ENCODE measurements at places on chromosomes 3 and 15.
A peak's percentile ranks its signal among the peaks of the same experiment; 100 is the strongest.

GRCh38 chr3:9101286-9101685, 138.0 kb upstream of the RAD18 start:
- DNase-seq, result no peak

GRCh38 chr3:47228088-47228487, 54.5 kb downstream of the KIF9 start:
- no peak for DNase-seq

DNA sequence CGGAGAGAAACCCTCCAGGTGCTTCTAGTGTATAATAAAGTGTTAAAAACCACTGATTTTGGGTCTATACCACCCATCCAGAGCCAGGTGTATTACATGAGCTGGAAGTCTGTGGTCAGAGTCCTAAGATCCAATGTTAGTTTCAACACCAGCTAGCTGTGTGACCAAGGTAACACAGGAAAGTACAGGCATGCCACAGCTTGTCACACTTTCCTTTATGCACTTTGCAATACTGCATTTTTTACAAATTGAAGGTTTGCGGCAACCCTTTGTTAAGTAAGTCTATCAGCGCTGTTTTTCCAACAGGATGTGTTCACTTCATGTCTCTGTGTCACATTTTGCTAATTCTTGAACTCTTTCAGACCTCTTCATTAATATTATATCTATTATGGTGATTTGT, 201.3 kb upstream of the PRICKLE2 start:
- DNase-seq, result no peak

DNA sequence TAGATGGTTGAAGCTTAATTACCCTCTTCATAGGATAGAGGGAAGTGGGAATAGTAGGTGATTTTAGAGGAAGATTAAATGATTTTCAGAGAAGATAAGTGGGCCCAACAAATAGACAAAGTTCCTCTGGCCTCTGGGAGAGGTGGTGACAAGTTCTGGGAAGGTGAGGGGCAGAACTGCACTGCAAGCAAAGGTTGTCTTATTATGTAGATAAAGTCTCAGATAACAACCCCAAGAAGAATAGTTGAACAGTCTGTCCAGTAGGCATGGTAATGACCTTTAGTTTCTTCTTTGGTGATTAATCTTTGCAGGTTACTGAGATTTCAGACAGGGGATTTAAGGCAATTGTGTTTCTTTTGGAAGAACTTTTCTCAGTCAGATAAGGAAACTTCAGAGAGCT, 439.1 kb downstream of the ROBO2 start:
- no peak for DNase-seq

DNA sequence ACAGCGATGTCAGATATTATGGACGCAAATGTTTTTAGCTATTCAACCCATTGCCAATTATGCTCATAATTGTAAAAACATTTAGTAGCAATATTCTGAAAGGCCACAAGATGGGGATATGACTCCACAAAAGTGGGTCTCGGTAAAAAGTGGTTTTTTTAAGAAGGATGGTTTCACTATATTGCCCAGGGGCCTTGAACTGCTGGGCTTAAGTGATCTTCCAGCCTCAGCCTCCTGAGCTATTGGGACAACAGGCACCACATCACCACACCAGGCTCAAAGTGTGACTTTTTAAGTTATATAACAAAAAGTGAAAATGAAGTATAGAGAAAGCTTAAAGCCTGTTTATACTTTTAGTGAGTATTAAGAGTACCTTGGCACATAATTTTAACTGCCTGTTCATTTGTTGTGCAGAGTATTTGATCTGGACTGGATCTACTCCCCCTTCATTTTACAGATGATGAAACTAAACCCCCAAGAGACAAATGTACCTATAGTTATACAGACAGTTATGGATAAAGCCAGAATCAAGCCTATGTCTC, 9.4 kb downstream of the NAA50 start:
- peak; percentile 54 for DNase-seq

- no peak for DNase-seq
These were observed 88.6 kb upstream of the TTBK2 start for GRCh38 chr15:43009206-43009605.

GRCh38 chr3:193800138-193801043, 207.4 kb downstream of the OPA1 start:
- DNase-seq, result no peak

GRCh38 chr3:106678657-106679390, 698.4 kb upstream of the CCDC54 start:
- no peak for DNase-seq

GRCh38 chr3:5464649-5465048, 277.1 kb downstream of the EDEM1 start:
- DNase-seq, result no peak

- DNase-seq, result no peak
These were observed 243.2 kb downstream of the MBNL1 start for GRCh38 chr3:152511904-152512303.

DNA sequence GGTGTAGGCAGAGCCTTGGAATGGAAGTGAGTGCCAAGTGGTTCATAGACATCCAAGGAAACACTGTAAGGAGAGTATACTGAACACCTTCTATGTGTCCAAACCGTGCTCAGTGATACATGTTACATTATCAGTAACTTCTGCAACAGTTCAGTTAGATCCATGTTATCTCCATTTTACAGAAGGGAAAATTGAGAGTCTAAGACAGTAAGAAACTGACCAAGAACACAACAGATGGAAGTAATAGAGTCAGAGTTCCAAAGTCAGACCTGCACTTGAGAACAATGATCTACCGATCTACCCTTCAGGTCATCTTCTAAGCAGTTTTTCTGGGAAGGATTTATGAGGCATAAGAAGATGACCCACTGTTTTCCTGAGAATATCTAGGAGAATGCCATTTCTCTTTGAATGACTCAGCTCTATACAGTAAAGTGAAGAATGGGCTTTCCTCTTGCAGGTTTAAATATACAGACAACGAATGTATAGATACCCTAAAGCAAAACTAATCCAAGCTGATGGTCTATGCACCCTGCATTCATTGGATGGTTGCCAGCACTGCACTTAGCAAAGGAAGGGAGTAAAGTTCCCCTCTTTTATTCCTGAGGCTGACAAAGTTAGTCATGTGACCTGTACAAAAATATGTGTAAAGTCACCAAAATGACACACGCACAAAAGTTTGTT, 604.1 kb upstream of the MDFIC2 start:
- DNase-seq, result no peak

DNA sequence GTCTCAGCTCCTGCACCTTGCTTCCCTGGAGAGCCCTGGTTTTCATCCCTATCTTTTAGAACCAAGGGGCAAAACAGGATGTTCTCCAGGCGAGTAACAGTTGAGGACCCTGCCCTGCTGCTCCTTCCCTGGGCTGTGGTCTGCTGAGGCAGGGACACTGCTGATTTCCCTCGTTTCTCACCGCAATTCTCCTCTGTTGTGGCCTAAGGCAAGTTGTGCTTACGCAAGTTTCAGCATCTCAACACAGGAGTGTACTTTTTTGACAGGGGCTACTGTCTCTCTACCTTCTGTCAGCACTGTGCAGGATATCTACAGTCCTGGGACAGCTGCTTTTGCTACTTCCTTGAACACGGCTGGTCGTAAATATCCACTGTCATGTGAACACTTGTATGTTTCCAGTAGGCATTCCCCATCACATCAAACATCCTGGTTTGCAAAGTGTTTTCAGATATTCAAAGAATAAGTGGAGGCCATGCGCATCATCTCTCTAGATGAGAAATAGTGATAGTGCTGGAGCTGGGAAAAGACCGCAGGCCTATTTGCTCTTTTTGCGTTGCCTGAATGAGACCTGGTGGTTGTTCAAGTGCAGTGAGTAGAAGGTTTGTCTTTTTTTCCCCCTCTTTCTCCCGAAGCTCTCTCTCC, 110.1 kb upstream of the PLXNA1 start:
- no peak for DNase-seq

DNA sequence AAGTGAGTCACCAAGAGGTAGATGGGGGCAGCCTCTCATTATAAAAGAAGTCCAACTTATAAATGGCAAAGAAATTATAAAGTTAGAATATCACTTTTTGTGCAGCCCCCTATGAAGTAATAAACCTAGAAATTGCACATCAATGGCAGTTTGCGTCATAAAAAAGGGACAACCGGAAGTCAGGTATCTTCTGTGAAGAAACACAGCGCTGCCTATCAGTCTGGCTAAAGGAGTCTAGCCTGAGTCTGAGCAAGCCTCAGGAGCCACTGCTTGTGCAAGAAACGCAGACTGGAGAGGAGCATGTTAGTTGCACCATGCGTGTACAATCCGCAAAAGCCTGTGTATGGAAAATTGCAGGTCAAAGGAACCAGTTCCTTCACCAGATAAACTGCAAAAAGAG, 178.4 kb downstream of the ARRDC4 start:
- DNase-seq, result no peak

- DNase-seq, result no peak
These were observed 195.2 kb upstream of the STRIT1 start for GRCh38 chr3:155488671-155489070.

DNA sequence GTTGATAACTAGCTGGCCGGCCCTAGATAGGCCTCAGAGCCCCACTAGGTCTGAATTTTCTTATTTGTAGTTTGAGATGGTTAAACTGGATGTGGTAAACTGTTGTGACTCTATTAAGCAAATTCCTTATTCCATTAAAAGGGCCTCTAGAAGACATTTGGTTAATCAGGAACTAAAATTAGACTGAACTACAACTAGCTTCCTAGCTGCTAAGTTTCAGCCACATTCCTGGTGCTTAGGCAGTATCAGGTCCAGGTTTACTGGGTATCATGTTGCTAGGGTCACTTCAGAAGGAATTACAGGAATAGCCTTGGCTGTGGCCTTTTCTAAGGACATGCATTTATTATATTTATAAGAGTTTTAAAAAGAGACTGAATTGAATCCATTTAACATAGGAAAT, 136.3 kb downstream of the PLD1 start:
- no peak for DNase-seq

- DNase-seq, result no peak
These were observed 190.1 kb downstream of the TBC1D5 start for GRCh38 chr3:17552351-17552750.

GRCh38 chr15:63610209-63610841, 13.1 kb downstream of the FBXL22 start:
- peak; percentile 79 for DNase-seq

- no peak for DNase-seq
These were observed 45.4 kb downstream of the IGF2BP2 start for GRCh38 chr3:185779461-185779860.

DNA sequence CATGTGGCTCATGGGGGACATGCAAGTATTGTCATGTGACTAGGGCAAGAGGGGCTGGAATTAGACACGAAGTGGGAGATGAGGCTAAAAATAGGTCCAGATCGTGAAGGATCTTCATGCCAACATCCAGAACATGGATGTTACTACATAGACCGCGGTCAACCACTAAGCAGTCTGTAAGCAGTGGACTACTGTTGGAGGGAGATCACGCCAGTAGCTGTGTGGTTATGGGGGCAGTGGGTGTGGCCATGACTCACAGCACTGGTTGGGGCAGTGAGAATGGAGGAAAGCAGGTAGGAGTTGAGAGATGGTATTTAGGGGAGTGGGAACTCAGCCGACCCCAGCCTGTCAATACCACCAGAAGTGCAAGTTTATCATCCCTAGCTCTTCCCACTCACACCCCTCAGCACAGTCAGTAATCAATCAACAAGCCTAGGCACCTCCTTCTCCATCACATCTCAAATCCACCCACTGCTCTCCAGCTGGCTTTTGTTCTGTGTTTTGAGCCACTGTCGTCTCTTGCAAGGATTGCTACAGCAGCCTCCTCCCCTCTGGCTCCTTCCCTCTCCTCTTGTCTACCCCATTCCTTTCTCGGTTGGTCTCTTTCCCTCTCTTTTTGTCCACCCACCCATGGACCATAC, 107.2 kb upstream of the ABHD17C start:
- no peak for DNase-seq

DNA sequence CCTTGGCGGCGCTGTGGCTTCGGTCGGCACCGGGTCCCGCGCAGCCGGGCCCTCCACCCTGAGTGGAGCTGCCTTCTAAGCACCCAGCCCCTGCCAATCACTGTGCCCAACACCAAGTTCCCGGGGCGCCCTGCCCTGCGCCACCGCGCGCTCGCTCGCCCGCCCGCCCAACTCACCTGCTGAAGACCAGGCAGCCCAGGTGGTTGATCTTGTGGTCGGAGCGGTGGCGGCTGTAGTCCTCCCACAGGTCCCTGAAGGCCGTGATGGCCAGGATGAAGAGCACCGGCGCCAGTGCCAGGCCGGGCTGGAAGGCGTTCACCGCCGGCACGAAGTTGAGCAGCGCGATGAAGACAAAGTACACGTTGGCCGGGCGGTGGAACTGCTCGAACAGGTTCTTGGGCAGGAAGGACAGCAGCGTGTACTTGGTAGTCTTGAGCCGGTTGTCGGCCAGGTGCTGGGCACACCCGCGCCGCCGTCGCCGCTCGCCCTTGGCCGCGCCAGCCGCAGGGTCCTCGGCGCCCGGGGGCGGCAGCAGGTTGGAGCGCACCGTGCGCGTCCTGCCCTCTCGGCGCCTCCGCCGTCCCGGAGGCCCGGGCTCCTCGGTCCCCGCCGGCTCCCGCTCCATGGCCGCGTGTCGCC, 536 bp downstream of the ATP10A start:
- no peak for DNase-seq

DNA sequence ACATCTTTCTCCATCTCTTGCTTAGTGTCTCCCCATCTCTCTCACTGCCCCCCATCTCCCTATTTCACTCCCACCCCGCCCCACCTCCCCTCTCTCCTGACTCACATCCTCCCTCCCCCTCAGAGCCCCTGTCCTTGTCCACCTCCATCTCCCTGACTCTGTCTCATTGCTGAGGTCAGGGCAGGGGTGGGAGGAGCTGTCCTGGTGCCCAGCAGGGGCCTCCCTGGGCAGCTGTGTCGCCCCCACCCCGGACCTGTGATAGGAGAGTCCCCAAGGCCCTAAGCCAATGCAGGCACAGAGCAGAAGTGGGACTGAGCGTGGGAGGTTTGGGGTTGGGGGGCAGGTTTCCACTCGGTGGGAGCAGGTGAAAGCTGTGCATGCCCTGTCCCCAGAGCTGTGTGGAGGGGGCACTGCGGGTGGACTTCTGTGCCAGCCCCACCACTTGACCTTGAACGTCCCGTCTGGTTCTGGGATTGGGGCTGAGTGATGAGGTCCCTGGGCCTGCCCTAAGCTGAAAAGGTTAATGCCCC, 210.8 kb downstream of the TBC1D2B start:
- DNase-seq, result no peak

Data from germinal center (tissue), 1 donor.